ENCODE measurements at places on chromosomes 7 and 10.

- no peak for DNase-seq
Observed at GRCh38 chr7:123598657-123599056, 3.0 kb upstream of the ASB15 start.

DNA sequence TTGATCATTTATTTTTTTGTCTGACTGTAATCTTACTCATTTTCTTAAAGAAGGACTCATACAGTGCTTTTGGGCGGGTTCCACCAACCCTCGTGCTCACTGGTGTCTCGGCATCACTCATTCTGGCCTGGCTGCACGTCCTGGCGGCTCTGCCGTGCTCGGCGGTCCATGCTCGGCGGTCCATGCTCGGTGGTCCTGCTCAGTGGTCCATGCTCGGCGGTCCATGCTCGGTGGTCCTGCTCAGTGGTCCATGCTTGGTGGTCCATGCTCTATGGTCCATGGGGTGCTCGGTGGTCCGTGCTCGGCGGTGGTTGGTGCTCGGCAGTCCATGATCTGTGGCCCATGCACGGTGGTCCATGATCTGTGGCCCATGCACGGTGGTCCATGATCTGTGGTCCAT, 72.5 kb downstream of the WDR37 start:
- DNase-seq, result no peak

GRCh38 chr10:130029209-130029608, 65.1 kb upstream of the EBF3 start:
- no peak for DNase-seq

DNA sequence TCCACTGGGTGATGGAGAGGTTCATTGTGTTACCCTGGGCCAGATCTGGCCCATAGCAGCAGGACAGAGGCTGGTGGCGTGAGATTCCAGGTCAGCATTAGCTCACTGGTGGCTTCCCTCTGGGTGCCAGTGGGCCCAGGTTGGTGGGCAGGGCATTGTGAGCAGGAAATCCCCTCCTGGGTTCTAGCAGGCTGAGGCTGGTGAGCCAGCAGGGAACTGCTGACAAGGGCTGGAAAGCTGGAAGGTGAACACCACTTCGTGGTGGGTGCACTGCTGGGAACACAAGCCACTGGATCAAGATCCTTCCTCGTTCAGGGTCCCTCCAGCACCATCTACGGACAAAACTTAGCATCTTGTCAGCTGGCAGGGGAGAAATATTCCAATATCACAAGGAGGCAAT, 259.2 kb upstream of the FZD1 start:
- DNase-seq, result no peak

DNA sequence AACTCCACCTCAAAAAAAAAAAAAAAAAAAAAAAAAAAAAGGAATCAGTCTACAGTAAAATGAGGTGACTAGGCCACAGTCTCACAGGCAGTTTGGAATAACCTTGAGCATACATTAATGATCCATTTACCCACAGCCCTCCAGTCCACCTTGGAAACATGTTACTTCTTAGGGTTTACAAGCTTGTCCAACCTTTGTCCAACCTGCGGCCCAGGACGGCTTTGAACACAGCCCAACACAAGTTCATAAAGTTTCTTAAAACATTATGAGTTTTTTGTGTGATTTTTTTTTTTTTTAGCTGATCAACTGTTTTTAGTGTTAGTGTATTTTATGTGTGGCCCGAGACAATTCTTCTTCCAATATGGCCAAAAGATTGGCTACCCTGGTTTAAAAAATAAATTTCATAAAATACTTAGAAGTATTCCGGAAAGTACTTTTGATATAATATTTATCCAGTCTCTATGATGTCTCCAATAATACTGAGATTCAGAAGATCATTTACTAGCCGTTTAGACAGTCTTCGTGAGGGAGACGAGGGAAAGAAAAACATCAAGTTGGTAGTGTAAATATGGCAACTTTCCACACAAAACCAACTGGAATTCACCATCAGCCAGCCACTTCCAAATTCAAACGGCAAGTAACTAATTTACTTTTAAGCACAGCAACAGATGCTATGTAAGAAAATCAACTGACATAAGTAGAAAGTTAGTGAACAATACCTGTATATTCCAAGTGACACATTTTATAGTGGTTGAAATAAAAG, 9.9 kb downstream of the BAZ1B start:
- DNase-seq, result no peak

GRCh38 chr10:60943316-60944057, 498 bp downstream of the RHOBTB1 start:
- DNase-seq, result peak; percentile 80
